Pons (tissue), 1 donor: ENCODE measurements at places on chromosomes 5 and 9.

- no peak for DNase-seq
Measured at GRCh38 chr9:79037338-79037737, 534.4 kb upstream of the TLE4 start.

- DNase-seq, result peak; percentile 97
Measured at GRCh38 chr9:75001719-75002421, 26.2 kb downstream of the CARNMT1 start.

GRCh38 chr5:24167806-24168205 lies 477.0 kb downstream of the CDH10 start:
- DNase-seq, result no peak

GRCh38 chr5:132677191-132677590 lies 3.4 kb downstream of the IL4 start:
- DNase-seq, result no peak

DNA sequence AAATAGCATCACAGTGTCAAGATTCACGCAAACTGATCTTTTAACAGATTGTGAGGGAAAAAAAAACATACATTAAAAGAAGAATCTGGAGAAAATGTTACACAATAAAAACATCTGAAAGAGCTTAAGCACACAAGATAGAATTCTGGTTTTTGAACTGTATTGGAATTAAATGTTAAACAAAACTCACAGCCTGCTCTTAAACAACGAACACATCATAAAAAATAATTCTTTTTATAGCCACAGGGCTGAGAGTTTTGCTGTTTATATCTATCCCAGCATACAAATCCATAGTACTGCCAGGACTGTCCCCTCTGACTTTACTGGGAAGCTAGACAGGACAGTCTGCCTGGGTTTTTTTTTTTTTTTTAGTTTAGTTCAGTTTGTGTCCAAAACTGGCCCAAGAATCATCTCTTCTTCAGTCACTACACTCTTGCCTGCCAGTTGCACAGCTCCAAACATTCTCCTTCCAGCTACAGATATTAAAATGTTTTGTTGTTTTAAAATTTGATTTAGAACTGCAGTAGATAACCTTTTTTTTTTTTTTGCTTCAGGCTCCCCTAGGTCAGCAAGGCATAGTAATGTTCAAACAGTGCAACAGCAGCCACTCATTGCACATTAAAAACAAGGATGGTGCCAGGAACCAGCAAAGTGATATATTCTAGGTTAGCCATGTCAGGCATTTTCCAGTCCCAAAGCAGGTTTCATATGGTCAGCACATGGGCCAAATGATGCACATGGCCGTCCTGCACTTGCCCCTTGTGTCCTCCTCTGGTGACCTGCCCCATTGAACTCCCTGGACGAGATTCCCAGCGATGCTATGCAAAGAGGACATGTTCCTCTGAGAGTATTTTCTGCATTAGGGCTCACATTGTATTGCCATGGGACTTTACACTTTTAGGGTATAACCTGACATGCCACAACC lies 173.6 kb downstream of the ARL15 start:
- no peak for DNase-seq

GRCh38 chr5:60668686-60669304 lies 31.2 kb downstream of the DEPDC1B start:
- DNase-seq, result peak; percentile 43

GRCh38 chr9:112582371-112583262 lies 96.0 kb downstream of the KIAA1958 start:
- DNase-seq, result no peak

GRCh38 chr5:20559845-20560244 lies 571.8 kb upstream of the CDH18 start:
- no peak for DNase-seq

DNA sequence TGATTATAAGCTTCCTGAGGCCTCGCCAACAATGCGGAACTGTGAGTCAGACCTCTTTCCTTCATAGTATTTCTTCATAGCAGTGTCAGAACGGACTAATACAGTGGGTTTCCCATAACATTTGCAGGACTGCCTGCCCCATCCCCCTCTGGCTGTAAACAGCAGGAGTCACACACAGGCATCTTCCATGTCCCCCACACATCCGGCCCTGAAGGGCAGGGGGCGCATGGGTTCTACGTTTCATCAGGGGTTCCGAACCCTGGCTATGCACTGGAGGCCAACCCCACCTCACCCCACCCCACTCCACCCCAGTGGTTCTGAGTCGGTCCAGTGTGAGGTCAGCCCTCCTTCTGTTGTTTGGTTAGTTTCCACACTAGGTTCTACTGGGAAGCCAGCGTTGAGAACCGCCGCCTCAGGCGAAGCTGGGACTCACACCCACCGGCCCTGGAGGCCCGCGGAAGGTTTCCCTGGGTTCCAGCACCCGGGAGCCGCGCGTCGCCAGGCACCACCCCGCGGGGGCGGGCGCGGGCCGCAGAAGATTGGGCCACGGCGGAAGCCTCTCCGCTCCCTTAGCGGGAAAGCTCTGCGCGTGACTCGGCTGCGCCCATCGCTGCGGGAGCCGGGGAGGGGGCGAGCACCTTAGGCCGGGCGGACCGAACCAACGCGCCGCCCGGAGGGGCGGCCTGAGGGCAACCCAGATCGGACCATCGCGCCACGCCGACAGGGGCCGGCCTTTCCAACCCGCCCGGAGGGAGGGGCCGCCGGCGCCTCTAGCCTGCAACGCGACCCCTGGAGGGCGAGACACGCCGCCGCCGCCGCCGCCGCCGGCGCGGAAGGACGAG lies at the start of gene RUSC2:
TSS of gene RUSC2 (plus strand) at position 799 of the 842 bp plus-strand sequence. CDS start 56,411 bp downstream, outside the sequence.
- peak; percentile 83 for DNase-seq

GRCh38 chr5:14713476-14714390 lies 49.2 kb downstream of the OTULIN start:
- DNase-seq, result no peak

GRCh38 chr9:134597041-134597913 lies 44.3 kb upstream of the COL5A1 start:
- no peak for DNase-seq

GRCh38 chr5:122150215-122150614 lies 20.9 kb downstream of the ZNF474 start:
- no peak for DNase-seq

DNA sequence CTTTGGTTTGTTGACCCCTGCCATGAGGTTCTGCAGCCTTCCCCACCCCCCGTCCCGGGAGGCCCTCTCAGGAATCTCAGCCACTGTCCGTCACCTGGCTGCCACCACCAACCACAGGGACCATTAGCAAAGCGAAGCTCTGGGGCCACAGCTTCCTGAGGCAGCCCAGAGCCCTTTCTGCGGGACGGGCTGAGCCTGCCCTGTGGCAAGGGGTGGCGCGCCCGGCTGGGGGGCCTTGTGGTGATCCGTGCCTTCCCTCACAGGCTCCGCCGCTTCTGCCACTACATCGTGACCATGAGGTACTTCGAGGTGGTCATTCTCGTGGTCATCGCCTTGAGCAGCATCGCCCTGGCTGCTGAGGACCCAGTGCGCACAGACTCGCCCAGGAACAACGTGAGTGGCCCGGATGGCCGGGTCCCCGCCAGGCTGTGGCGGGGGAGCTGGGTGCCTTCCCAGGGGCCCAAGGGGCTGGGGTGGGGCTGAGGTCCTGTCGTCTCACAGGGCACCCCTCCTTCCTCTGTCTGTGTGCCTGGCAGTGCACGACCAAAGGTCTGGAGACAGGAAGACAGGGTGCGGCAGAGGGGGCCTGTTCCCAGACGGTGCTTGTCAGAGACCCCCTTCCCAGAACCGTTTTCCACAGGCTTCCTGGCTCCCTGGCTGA lies 169.2 kb downstream of the CACNA1B start:
- no peak for DNase-seq

DNA sequence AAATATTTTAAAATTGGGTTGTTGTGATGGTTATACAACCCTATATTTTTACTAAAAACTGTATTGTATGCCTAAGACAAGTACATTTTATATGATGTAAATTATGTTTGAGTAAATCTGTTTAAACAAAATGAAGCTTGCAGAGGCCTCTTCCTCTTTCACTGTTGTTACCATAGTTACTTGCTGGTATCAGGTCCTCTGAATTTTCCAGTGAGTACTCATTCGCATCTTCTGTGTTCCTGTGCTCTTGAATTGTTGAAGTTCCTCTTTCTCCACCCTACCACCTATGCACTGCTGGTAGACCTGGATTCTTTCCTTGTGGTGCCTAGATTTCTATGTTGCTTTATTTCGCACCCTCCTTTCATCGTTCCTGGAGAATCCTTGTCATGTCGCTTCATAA lies 938.5 kb upstream of the ACO1 start:
- no peak for DNase-seq

GRCh38 chr9:16960084-16960483 lies 89.6 kb upstream of the BNC2 start:
- DNase-seq, result no peak

GRCh38 chr5:40557501-40557900 lies 122.2 kb upstream of the PTGER4 start:
- no peak for DNase-seq

DNA sequence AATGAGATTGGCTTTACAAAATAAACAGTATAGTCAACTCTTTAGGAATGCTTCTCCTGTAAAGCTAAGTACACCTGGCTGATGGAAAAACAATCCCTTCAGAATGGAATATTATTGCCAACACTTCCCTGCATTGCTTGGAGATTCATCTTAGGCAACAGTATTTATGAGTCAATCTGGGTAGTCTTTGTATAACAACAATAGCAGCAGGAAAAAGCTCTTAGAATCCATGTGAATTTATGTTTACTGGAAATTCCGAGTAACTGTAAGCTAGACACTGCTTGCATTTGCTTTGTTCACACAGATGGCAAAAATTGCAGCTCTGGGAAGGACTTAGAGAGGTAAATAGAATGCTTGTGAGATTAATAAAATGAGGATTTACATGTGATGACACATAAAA lies 101.7 kb upstream of the NTRK2 start:
- DNase-seq, result no peak

GRCh38 chr5:97095318-97095732 lies 47.1 kb downstream of the LIX1 start:
- no peak for DNase-seq

DNA sequence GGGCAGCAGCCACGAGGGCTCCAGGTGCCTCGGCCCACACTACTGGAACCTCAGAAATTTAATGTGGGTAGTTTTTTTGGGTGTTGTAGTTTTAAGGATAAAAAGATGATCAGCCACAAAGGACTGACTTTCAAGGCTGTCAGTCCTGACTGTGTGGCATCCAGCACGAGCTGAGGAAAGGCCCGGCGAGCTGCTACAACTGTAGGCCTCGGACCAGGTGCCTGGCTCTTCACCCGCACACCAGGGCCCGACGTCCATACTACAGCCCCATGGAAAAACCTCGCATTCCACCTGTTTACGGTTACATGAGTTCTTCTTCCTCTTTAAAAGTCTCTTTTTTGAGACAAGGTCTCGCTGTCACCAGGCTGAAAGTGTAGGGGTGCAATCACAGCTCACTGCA lies 2.6 kb downstream of the CLPTM1L start:
- no peak for DNase-seq

GRCh38 chr5:178375348-178375747 lies 142.7 kb upstream of the PHYKPL start:
- no peak for DNase-seq

DNA sequence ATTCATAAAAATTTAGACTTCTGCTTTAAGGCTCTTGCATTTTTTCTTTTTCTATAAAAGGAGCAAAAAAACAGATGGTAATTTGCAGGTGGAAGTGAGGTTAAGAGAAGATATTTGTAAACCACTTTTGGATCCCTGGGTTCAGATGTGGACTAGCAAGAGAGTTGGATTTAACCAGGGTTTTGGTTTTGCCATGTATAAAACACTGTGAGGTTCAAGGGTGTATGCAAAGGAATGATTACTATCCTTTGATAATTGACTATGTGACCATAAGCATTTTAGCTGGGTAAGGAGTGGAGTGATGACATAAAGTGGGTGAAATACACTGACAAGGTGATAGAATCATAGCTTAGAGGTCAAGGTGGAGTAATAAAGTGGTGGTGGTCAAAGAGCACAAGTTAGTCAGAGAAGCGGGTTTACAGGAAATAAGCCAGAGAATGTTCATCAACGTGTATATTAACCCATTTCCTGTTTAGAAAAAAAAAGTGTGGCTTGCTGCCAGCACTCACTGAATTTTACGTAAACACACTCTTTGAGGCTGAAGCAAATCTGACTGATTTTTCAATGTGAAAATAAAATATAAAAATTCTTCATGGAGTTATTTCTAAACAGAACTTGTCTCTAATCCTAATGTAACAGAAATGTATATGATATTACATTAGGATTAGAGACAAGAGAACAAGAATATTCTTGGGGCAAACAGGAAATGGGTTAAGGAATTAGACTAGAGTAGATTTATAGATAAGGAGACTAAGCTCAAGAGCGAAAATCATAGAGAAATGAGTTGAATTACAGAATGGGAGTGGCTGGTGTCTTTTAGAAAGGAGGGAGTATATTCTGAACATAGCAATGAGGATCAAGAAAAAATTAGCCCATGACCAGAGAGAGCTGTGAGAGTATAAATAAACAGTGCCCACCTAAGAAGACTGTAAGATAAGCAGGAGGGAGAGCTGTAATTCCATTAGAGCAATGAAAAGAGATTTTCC lies 74.5 kb downstream of the CDKN2A start:
- no peak for DNase-seq

DNA sequence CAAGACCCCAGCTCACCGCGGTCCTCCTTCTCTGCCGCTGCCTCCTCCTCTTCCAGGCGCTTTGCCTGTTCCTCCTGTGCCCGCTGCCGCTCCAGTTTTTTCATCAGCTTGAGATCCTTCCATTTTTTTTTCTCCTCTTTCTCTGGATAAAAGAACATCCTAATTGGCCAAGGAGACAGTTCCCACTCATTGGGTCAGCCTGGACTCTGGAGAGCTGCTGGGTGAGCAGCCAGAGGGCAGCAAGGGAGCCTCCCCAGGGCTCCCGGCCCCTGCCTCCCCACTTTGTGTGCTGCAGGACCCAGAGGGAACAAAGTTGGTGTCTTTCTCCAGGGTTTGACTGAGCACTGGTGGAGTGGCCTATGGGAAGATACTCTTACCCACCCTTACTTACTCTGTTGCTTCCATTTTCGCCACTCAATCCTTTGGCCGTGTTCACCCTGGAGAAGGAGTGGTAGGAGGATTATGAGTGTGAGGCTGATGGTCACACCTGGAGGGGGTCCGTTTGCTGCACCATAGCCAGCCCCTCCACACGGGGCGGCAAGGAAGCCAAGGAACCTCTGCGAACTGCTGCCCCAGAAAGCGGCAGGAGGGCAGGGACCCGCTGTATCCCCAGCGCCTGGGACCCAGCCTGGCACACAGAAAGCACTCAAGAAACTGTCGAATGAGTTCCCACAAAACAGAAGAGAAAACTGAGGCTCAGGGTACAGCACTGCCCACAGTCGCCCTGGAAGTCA lies 708 bp downstream of the SPOUT1 start:
- DNase-seq, result no peak

DNA sequence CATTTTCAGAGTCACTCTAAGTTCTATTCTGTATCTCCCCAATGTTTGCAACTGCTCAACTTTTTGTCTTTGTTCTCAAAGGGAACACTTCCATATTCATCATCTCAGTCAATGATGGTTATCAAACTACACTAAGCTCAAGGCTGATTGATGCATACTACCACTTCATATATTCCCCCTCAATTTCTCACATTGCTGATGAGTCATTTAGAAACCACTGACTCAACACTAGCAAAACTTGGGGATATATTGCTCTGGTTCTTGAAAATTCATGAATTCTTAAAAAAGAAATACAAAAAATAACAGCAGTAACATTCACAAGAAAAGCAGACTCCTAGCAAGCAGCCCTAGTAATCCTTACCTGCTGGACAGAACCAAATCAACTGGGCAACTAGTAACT lies 52.2 kb downstream of the ABHD17B start:
- no peak for DNase-seq
